ENCODE measurements at places on chromosomes 6 and 20. TPM values are rescaled to one million over a fixed set of nuclear protein-coding genes. Genes with fewer than 3 reads are reported as not detected.

DNA sequence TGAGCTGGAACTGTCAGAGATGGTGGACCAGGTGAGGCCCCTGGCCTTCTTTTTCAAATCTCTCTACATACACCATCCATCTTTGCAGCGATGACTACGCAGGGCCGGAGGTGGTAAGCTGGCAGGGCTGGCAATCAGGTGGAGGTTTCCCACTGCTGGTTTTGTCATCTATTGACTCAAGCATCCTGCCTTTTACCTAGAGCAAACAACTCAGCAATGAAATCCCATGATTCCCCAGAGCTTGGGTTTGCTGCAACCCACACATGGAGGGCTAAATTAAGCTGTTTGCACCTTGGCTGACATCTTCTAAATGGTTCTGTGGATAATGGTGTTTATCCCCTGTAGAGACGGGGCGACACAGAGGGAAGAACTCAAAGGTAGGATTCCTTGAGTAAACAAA, 170.2 kb downstream of the SCP2D1 start:
- DNase-seq = peak; percentile 35

DNA sequence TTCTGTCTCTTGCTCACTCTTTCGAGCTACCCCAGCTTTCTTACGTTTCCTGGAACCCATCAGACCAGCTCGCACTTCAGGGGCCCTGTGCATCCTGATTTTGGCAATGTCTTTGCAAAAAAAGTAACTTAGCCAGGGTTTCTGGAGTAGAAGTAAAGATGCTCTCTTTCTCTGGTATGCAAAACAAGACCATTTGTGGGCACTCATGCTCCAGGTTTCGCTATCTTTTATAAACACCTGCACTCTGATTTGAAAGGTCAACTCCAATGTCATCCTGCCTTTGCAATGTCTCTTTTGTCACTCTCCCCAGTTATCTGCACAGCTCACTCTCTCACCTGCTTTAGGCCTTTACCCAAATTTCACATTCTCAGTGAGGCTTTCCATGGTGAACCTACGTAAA, 869.1 kb downstream of the QKI start:
- DNase-seq = no peak

DNA sequence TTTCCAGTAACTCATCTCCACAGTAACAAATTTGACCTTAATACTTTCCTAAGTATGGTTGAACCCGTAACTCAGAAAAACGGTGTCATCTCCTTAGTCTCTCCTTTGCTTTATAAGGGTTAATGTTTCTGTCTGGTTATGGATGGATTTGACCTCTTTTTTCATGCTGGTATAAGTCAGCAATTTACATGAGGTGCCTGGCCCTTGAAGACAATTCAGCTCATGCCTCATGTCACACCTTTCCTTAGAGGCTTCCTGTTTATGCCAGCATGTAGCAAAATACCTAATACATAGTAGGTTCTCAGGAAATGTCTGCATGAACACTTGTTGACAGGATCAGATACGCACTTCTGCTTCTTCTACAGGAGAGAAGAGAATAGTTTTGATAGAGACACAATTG, 37.7 kb upstream of the C20orf144 start:
- no peak for DNase-seq

GRCh38 chr6:114068116-114068515, 97.2 kb upstream of the HDAC2 start:
- DNase-seq = peak; percentile 29

- no peak for DNase-seq
Measured at GRCh38 chr6:54621285-54621684, 225.3 kb upstream of the FAM83B start.

Gene BTNL2
- not detected for total RNA-seq

Measured in tongue (tissue), 3 donors.